ENCODE measurements at places on chromosomes 1 and 21.
A peak's percentile ranks its signal among the peaks of the same experiment; 100 is the strongest.

- no peak for DNase-seq
Measured at GRCh38 chr1:27862671-27863537, 9.4 kb upstream of the THEMIS2 start.

- no peak for DNase-seq
Measured at GRCh38 chr21:33559813-33560212, 17.0 kb downstream of the SON start.

DNA sequence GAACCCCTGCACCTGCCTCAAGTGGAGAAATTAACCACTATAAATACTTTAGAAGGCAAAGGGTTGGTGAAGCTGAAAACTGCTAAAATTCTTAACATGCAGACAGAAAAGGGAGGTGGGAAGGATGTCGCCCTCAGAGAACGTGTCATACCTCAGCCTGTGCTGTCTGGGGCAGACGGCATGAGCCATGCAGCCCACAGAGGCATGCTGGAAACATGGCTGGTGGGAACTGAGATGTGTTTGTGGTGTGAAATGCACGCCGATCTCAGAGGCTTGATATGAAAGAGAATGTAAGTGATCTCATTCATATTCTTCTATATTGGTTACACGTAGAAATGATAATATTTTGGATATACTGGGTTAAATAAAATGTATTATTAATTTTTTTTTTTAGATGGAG is 16.3 kb downstream of the AGPAT3 start:
- DNase-seq: no peak

- no peak for DNase-seq
Measured at GRCh38 chr1:244444854-244445253, 6.9 kb downstream of the ADSS2 start.

DNA sequence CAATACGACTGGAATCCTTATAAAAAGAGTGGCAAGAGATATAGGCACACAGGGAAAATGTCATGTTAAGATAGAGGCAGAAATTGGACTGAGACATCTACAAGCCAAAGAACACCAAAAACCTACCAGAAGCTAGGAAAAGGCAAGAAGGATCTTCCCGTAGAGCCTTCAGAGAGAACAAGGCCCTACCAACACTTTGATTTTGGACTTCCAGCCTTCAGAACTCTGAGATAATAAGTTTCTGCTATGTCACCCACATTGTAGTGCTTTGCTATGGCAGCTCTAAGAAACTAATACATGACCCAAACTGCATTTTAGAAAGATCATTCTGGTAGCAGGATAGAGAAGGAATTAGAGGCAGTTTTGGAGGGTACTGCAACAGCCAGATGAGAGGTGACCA is 24.1 kb upstream of the MUTYH start:
- no peak for DNase-seq

GRCh38 chr1:223758734-223759133 is 46.4 kb downstream of the CAPN2 start:
- no peak for DNase-seq

DNA sequence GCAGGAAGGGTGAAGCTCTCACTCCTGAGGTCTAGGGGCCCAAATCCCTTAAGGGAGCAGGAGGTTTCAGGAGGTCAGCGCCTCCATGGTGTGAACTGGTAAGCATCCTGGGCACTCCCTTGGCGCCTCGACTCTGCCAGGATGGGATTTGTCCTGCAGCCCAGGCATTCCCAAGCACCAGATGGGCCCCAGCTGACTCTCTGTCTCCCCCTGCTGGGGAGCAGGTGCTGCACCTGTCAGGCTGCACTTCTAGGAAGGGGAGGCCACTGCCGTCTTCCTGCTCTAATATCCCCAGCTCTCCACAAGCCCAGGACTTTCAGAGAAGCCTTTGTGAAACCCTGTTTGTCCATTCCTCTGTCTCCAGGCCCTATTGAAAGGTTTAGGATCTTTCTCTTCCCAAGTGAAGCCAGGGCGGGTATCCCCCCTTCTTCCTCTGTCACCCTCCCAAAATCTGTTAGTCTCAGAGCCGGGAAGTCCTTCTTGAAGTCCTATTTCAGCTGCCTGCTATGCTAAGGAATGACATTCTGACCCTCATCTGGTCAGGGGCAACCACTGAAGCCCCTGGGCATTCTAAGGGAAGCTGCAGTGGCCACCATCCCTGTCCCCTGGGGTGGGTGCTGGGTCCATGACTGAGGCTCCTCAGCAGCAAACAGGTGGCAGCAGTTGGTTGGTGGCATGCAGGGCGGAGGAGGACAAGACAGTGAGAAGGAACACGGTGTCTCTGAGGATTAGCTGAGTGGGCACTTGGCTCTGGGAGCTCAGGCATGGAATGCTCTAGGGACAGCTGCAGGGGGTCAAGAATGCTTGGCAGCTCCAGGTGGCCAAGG is 3.2 kb downstream of the MYBPH start:
- no peak for DNase-seq

GRCh38 chr21:28696844-28697410 is 295.8 kb downstream of the LTN1 start:
- DNase-seq: no peak

- peak; percentile 20 for DNase-seq
Measured at GRCh38 chr1:199113265-199113869, 474.5 kb downstream of the PTPRC start.

- DNase-seq: no peak
Measured at GRCh38 chr1:208179961-208180409, 64.2 kb downstream of the PLXNA2 start.

DNA sequence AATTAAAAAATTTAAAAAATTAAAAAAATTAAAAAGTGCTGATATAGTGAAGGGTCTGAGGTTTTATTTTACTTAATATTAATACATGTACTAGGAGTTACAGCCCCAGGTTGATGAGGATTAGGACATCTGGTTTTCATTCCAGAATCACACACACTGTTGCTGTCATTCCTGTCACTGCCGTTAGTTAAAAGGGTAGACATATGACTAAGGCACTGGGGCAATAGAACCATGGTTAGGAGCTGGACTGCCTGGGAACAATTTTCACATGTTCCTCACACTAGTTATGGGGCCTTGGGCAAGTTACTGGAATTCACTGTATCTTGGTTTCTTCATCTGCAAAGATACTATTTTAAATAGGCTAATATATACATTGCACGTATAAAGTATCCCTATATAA is 191.8 kb upstream of the DPYD start:
- no peak for DNase-seq

- no peak for DNase-seq
Measured at GRCh38 chr1:38990386-38990737, 714 bp upstream of the AKIRIN1 start.

GRCh38 chr21:25565272-25566211 is 41.7 kb downstream of the MRPL39 start:
- DNase-seq: no peak

GRCh38 chr1:31760471-31761470 is 3.4 kb downstream of the ADGRB2 start:
- no peak for DNase-seq

- DNase-seq: no peak
Measured at GRCh38 chr1:20183616-20184271, 2.2 kb upstream of the UBXN10 start.

DNA sequence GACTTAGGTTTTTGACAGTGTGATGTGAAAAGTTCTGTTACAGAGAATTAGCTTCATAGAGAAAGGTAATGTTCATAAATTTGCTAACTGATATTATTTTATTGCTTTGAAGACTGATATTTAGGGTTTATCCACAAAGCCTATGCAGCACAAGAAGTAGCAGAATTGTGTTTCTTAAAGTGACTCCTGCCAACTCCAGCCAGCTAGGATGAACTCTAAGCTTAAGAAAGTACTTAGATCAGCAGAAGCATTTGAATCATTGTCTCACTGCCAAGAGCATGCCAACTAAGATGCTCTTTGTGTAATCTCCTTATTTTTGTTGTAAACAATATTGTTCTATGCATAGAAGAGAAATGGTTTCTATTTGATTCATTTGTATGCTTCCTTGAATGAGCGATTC is 589.4 kb upstream of the ADGRL4 start:
- no peak for DNase-seq

DNA sequence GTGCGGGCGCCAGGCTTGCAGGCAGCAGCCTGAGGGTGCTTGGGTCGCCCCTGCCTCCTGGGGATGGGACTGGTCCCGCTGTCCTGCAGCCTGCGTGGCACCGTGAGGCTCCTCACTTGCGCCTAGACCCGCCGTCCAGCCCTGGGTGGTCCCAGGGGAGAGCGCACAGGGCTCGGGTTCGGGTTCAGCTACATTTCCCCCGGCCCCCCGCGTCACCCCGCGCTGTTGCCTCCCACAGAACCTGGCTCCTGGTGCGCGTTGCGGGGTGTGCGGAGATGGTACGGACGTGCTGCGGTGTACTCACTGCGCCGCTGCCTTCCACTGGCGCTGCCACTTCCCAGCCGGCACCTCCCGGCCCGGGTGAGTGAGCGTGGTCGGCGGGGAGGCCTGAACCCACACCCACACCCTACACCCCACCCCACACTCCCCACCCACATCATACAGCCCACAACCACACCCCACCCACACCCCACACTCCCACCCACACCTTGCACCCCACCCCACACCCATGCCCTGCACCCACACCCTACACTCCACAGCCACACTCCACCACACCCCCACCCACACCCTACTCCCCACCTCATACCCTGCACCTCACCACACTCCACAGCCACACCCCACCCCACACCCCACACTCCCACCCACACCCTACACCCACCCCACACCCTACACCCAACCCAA is 6.2 kb upstream of the PFKL start:
- DNase-seq: no peak

DNA sequence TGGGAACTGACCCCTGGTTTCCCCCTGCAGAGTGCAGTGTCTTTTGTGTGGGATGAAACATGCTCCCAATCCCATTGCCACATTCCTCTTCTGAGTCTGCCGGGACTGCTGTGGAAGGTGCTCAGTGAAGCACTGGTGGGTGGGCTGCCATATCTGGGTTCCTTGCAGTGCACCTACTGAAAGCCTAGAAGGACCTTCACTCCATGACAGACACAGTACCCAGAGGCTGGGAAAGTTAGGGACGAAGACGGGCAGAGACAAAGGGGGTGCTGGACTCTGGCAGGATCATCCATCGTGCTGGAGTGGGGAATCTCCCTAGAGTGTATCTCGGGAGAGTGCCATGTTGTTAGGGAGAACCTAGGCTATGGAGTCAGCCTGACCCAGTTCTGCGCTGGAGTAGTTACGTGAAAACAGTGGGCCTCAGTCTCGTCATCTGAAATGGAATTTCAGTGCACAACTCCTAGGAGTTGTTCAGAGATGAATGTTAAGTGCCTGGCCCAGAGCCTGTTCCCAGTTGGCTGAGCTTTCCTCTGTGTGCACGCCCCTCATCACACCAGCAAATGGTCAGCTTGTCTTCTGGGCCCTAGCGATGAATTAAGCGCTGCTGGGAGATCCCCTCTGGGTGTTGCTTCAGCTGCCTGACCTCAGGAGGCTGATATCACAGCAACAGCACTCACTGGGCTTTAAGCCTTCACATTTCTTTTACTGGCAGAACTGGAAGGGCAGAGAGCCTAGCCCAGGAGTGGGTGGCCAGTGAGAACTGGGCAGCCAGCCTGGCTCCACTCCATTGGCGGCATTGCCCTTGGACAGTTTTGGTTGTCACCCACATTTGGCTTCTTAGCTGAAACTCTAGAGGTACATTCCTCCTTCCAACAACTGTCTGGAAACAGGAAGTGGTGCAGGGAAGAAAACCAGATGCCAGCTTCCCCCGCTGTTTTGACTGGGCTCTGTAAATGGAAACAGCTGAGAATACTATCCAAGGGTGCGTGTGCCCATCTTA is 479.8 kb upstream of the VAMP3 start:
- no peak for DNase-seq

DNA sequence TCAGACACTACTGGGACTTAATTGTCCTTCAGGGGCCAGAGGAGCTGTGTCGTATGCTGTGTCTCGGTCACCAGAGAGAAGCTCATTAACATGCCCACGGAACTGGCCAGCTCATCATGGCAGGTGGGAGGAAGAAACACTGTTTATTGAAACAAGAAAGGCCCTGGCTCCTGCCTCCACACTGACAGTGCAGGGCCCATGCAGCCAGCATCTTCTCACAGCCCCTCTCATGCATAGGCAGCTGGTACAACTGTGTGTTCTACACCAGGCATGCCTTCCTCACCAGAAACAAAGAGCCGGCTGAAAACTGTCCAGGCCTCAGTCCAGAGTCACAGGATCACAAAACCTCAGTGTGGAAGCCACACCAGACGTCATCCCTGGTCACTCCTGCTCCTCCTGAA is 106.0 kb downstream of the UBE2U start:
- no peak for DNase-seq

- no peak for DNase-seq
Measured at GRCh38 chr1:55039342-55040082, at the start of gene PCSK9. Gene PCSK9 (plus strand): TSS chr1:55039548. CDS start chr1:55039838, 290 bp downstream.

GRCh38 chr1:24694380-24694843 is 50.8 kb upstream of the CLIC4 start:
- no peak for DNase-seq

GRCh38 chr1:103953386-103953785 is 203.7 kb downstream of the AMY1C start:
- no peak for DNase-seq

DNA sequence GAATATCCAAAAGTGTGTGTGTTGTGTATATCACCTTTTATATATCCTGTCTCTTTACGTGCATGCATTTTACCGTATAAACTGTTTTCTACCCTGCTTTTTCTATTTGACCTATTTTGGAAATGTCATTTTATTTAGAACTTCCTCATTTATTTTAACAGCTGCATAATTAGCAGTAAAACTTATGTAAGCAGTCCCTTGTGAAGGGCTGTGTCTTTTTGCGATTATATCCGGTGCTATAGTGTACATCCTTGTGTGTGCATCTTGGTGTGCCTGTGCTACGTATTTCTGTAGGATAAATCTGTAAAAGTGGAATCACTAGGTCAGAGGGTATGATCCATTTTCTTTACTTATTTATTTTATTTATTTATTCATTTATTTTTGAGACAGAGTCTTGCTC is 7.2 kb downstream of the LGALS8 start:
- no peak for DNase-seq

- no peak for DNase-seq
Measured at GRCh38 chr1:228317411-228317828, 89.2 kb downstream of the TRIM11 start.

GRCh38 chr21:41328660-41329607 is 12.3 kb downstream of the FAM3B start:
- DNase-seq: no peak

- DNase-seq: no peak
Measured at GRCh38 chr1:205228093-205228521, 361 bp downstream of the TMCC2 start.

DNA sequence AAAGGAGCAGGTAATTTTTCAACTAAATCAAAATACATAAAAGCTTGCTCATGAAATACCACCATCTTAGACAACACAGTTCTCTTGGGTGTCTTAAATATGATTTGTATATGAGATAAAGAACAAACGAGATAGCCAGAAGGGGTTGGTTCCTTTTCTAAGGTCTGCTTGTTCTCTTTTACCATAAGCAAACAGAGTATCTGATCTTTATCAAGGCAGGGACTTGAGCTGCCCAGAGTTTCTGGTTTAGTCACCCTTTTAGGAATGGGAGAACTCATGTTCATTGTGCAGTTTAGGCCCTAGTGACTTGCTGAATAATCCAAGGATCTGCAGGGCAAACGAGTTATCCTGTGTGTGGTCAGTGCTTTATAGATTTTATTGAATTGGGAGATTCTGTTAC is 3.0 kb upstream of the SUCO start:
- DNase-seq: no peak

Measured in iPS DF 19.7 (cell line).